ENCODE measurements at places on chromosomes 5 and 9.

GRCh38 chr5:92801911-92802310 lies 779.1 kb downstream of the NR2F1-AS1 start:
- DNase-seq, result no peak

GRCh38 chr9:20580673-20581072 lies 41.6 kb downstream of the MLLT3 start:
- no peak for DNase-seq

DNA sequence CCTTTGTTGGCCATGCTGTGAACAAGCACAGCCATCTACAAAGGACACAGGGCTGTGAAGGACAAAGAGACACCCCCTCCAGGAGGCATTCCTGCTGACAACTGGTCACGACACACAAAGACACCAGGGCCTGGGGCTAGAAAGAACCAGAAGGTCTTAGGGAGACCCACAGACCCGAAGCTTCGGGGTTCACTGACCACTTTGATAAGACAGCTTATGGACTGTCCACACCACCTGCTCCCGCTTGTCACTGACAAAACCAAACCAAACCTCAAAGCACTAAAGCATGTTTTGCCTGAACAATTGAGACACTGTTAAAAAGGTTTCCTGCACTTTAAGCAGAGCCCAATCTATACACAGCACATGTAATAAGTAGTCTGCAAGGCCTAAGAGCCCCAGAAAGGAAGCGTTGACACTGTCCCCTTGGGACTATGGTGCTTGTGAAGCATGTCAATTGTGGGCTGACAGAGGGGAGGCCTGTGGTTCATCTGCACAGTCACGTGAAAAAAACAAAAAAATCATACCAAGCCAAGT lies 185.0 kb downstream of the GAPVD1 start:
- no peak for DNase-seq

GRCh38 chr5:127441799-127442484 lies 75.5 kb upstream of the PRRC1 start:
- no peak for DNase-seq

DNA sequence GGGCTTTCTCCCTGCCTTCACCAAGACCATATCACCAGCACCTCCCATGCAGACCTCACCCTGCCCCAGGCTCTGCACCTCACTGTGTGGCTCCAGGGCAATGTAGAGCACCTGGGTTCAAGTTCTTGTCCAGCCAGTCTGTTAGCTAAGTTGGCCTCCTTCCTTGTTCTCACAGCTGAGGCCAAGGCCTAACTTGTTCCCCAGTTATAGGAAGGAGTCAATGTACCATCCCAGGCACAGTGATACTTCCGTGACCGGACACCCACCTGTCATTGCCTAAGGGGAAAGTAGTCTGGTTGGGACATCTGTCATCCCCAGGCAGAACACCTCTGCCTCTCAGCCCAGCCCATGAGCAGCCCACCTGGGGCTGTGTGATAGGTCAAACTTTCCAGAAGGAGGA lies 14.4 kb upstream of the ARAP3 start:
- no peak for DNase-seq

DNA sequence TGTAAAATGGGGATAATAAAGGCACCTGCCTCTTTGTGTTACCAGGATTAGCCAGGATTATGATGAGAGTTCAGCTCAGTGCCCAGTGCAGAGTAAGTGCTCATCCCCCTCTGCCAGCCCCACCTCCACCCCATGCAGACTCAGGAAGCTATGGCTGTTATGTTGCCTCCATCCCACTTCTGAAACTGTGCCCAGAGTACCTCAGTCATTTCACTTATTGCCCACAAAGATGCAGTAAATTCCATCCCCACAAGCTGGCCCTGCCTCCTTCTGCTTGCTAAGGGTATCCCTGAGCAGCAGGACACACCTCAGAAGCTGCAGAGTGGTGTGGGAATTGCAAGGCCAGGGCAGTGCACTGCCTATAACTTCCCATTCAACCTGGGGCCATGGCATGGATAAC lies 415.1 kb downstream of the SPOCK1 start:
- no peak for DNase-seq

GRCh38 chr9:93898502-93899426 lies 56.4 kb downstream of the BARX1 start:
- no peak for DNase-seq

GRCh38 chr9:120998111-120998510 lies 52.0 kb downstream of the C5 start:
- no peak for DNase-seq

DNA sequence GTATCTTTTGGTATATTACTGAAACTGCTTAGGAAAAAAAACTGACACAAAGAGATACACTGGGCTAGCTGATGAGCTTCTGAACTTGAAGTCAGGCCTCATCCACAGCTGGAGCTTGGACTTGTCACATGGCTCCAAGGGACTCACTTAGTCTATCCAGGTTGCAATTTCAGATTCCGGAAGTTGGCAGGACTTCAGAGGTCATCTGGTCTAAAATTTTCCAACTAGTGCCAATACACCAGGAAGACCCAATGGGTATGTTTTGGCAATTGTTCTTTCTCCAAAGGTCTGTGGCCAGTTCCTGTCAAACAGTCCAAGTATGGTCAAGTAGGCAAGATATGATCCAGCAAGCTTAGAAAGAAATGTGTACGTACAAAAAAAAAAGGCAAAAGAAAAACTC lies 36.7 kb downstream of the MRPS27 start:
- no peak for DNase-seq

GRCh38 chr9:26983340-26983739 lies 22.1 kb downstream of the LRRC19 start:
- DNase-seq, result no peak

- no peak for DNase-seq
Measured at GRCh38 chr9:85729882-85730281, 11.9 kb downstream of the AGTPBP1 start.

DNA sequence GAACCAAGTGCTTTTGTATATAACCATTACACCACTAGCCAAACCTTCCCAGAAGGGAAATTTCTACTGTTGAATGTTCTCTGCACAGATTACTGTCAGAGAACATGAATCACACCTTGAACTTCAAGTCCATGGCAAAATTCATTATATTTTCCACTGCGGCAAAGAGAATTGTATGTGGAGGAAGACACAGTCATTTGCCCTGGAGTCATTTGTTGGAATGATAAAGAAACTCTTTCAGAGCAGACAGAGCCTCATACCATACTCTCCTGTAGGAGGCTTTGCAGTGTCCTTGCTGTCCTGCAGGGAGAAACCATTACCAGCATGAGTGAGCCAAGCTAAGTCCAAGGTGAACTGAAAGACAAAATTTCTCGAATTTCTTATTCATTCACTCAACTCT lies 369.0 kb downstream of the ARHGEF28 start:
- no peak for DNase-seq

GRCh38 chr5:39654715-39655114 lies 229.9 kb upstream of the DAB2 start:
- no peak for DNase-seq

DNA sequence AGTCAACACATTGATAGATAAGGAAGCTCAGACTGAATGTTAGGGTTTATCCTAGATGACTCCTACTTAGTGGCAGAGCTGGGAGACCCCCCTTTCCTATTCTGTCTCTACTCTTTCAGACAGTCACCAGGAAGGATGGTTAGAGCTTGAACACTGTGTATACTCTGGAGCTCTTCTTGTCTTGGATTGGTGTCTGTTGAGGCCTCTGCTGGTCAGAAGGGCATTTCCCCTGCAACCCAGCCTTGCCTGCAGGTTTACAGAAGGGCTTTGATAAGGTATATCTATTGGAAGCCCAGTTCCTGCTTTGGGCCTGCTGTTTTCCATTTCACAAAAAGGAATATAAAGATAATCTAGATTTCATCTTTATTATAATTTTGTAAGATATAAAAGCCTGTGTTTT lies 71.8 kb downstream of the KDM4C start:
- DNase-seq, result no peak

- no peak for DNase-seq
Measured at GRCh38 chr5:120926471-120926870, 462.4 kb downstream of the PRR16 start.

All from stimulated activated CD4-positive, alpha-beta T cell treated with anti-CD3 and anti-CD28 coated beads, Interleukin-2, amount 100 ng/mL, for 4 hours (primary cell).